Stimulated activated CD8-positive, alpha-beta memory T cell treated with anti-CD3 and anti-CD28 coated beads, Interleukin-4, amount 100 ng/mL, for 1 hour (primary cell): ENCODE measurements at places on chromosomes 13 and 19.

GRCh38 chr19:45342911-45343310, 2.4 kb downstream of the KLC3 start:
- no peak for DNase-seq

DNA sequence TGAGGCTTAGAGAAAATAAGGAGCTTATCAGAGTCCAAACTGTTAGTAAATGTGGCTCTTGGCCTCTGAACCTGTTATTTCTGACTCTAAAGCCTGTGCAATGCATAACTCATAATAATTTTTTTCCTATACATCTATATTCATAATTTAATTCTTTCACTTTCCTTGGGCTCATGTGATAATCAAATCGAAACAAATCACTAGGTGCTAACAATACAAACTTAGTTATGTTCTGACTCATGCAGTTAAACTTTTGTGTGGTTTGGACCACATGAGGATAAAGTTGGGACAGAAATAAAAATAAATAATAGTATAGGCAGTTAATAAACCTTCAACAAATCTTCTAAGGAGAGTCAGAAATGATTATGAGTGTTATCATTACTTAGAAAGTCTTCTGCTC, 1629.0 kb downstream of the OLFM4 start:
- DNase-seq, result no peak

GRCh38 chr19:15631817-15632216, 8.9 kb upstream of the CYP4F3 start:
- DNase-seq, result no peak

DNA sequence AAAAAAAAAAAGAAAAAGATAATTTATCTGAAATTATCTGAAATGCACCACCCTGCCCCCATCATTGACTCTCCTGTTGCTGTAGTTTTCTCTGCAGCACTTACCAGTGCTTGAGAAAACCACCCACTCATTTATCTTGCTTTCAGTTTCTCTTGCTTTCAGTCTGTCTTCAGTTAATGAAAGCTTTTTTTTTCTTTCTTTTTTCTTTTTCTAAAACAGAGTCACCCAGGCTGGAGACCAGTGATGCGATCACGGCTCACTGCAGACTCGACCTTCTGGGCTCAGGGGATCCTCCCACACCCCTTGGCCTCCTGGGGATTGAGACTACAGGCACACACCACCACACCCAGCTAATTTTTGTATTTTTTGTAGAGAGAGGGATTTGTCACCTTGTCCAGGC, 4.3 kb upstream of the ACP5 start:
- no peak for DNase-seq

GRCh38 chr19:48400018-48400742, 6.7 kb downstream of the GRIN2D start:
- DNase-seq, result no peak

DNA sequence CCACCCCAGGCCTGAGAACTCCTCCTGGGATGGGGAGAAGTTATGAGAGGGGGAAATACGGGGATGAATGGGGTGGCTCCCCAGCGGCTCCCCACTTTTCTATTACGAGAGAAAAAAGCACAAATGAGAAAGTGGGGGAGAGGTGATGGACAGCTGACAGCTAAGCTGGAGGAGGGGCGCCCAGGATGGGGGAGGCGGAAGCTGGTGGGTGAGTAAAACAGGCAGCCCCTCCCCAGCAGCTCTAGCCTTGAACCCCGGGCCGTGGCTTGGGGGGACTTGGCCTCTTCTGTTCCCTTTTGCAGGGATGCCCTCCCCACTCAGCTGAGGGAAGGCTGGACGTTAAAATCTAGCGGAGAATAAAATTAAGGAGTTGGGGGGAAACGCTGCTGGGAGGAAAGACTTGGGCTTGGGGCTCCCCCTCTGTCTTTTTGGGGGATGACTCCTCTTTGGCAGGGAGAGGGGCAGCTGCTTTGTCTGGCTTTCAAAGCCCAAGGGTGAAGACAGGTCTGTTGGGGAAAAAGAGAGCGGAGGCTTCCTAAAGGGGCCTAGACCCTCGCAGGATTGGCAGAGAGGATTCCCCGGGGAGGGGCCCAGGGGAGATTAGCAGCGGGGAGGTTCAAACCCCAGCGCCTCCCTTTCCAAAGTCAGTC, 1.4 kb upstream of the SAMD1 start:
- no peak for DNase-seq

DNA sequence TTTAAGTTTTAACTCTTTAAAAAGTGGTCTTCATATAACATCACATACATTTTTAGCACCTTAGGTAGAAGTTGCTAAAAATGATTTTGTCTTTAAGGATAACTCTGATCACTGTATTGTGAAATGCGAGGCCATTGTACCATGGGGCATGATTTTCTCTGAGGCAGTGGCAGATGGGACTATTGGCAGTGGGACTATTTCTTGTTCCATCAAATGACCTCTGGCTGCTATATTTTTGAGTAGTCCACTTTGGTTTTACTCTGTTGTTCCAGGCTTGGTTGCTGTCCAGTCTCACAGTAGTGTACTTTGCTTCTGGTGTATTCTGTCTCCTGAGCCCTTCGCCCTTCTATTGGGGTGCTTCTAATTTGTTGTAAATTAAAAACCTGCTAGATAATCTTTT, 156.5 kb downstream of the ATP8A2 start:
- DNase-seq, result no peak

DNA sequence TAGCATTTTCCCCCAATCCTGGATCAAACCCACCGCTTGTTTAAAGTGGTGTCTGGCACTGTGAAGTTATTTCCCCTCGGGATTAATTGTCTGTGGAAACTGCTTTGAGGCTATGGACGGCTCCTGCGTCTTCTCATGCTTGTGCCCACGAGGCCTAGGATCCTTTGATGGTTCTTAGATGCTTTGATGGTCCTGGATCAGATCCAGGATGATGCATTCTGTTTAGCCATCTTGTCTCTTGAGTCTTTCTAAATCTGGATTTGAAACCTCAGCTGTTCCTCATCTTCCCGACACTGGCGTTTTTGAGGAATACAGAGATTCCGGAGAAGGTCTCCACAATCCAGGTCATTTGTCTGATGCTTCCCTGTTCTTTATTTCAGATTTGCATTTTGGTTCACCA, 36.1 kb upstream of the USP29 start:
- no peak for DNase-seq

DNA sequence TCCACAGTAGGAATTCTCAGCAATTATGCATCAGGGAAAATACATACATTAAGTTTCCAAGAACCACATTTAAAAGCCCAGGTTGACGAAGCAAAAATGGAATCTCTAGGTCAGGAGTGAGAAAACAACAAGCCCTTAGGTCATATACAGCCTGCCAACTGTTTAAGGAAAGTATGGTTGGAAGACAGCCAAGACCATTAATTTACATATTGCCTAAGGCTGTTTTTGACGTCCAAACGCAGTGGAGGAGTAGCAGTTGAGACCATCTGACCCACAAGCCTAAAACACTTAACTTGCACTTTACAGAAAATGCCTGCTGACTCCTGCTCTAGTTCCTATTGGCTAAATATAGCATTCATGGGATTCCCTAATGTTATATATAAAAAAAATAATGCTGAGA, 299.0 kb downstream of the ITGBL1 start:
- no peak for DNase-seq

- no peak for DNase-seq
Measured at GRCh38 chr13:99463646-99464397, 37.5 kb upstream of the TM9SF2 start.

GRCh38 chr19:11496391-11497163, 9.1 kb downstream of the ZNF653 start:
- no peak for DNase-seq

DNA sequence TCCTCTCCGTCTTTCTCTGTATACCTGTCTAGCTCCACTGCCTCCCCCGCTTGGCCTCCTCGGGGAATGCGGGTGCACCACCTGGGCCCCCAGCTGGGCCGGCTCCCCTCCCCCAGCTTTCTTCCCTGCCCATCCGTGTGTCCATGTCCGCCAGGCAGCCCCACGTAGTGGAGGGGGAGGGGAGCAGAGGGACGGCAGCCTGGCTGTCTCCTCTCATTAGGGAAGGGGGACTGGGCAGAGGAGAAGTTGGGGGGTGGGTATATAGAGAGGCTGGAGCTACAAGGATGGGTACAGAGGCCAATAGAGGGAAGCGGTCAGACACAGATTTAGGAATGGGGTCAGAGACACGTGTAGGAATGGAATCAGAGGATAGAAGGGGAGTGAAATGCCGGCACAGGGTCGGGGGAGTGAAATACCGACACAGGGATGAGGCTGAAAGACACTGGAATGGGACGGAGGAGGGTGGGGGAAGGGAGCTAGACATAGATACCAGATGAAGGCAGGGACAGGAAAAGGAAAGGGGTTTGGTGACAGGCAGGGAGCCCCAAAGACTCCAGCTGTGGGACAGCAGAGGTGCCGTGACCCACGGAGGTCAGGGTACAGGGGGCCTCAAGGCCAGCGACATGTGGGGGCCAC, 2.8 kb downstream of the NECTIN2 start:
- DNase-seq, result no peak

GRCh38 chr19:42394751-42395150, 4.7 kb upstream of the CNFN start:
- no peak for DNase-seq

GRCh38 chr13:93151277-93151676, 75.3 kb upstream of the GPC6 start:
- DNase-seq, result no peak

- no peak for DNase-seq
Measured at GRCh38 chr19:43534816-43535761, 2.1 kb downstream of the ZNF575 start.

GRCh38 chr19:45280471-45280961, 29.4 kb downstream of the MARK4 start:
- no peak for DNase-seq

DNA sequence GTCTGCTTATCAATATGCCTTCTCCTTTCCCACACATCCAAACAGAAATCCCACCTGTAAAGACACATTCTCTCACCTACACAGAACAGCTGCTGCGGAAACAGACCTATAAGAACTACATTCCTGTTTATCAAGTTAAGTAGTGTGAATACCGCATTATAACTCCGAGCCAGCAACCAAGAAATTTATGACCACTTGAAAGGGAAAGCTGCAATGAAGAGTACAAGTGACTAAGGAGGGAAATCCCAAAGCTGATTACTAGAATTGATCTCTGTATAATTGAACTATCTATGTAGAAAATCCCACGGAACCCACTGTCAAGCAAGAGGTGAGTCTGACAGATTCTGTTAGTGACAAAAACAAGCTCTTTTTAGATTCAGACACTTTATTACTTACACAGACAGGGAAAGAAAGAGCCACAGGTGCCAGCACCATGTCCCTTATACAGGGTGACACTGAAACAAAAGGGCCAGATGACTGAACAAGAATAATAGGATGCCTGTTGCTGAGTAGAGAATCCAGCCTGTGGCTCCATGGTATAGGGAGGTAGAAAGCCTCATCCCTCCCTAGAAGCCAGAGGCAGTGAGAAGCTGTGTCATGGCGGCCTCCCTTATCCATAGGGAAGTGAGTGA, 1.6 kb upstream of the IGFL4 start:
- no peak for DNase-seq
